ENCODE measurements at places on chromosomes 4 and X. TPM values are rescaled to one million over a fixed set of nuclear protein-coding genes. Genes with fewer than 3 reads are reported as not detected.

Gene TEX13C
- total RNA-seq = not detected

Gene APOO
- total RNA-seq = 26.2 TPM

- no peak for DNase-seq
Observed at GRCh38 chr4:6437826-6438238, 34.6 kb downstream of the PPP2R2C start.

DNA sequence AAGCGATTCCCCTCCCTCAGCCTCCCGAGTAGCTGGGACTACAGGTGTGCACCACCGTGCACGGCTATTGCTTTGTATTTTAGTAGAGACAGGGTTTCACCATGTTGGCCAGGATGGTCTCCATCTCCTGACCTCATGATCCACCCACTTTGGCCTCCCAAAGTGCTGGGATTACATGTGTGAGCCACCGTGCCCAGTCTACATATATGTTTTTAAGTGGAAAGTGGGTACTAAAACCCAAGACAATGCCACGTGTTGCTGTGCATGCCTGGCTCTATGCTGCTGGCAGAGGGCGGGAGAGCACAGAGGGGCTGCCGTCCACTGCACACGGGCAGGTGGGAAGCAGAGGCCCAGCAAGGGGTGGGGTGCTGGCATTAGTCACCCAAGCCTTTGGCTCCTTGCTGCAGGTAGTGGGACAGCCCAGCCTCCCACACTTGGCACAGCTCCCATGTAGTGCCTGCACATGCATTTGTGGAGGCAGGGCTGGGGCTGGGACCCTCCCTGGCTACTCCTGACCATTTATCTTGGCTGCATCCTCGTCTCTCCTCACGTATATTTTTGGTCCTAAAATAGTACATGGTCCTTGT lies 3.5 kb downstream of the EMD start:
- DNase-seq = no peak

DNA sequence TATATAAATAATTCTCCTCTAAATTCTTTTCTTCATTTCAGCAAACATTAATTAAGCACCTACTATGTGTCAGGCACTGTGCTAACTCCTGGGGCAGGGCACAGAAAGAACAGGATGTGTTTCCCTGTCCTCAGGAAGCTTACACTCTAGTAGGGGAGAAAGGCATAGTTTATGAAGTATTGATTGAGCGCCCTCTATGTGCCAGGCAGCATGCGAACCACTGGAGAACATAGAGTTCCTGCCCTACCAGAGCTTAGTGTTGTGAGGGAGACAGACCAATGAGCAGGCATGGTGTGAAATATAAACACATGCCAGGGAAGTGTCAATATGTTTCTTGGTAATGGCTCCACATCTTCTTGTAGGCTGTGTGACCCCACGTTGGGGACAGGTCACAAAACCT lies 3.7 kb downstream of the ADGRG4 start:
- DNase-seq = no peak

Gene TMEM31
- total RNA-seq = not detected

GRCh38 chr4:89299153-89299791 lies 8.3 kb downstream of the GPRIN3 start:
- DNase-seq = no peak

Gene SYNPO2
- 735 TPM for total RNA-seq

Gene PDGFC
- total RNA-seq = 45.2 TPM

Gene UBA6
- total RNA-seq = 38.0 TPM

Gene TRAPPC11
- total RNA-seq = 33.8 TPM

DNA sequence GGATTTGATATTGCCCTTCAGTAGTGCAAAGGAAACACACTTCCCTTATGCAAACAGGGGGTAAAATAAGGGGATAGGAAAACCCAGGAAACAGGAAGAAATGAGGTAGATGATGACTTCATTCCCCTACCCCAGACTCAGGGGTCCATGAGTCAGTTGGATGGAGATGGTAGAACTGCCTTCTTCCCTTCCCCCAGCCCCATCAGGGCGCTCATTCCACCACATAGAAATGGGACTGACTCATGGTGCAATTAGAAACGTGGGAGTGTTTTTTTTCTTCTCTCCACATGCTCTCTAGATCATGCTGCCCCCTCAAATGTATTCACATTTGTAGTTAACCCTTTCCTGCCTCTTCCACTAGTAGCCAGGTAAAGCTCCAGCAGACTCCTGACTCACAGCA lies 23.1 kb upstream of the ARMCX2 start:
- DNase-seq = no peak

GRCh38 chrX:39481621-39482020 lies 616.1 kb downstream of the BCOR start:
- DNase-seq = no peak

DNA sequence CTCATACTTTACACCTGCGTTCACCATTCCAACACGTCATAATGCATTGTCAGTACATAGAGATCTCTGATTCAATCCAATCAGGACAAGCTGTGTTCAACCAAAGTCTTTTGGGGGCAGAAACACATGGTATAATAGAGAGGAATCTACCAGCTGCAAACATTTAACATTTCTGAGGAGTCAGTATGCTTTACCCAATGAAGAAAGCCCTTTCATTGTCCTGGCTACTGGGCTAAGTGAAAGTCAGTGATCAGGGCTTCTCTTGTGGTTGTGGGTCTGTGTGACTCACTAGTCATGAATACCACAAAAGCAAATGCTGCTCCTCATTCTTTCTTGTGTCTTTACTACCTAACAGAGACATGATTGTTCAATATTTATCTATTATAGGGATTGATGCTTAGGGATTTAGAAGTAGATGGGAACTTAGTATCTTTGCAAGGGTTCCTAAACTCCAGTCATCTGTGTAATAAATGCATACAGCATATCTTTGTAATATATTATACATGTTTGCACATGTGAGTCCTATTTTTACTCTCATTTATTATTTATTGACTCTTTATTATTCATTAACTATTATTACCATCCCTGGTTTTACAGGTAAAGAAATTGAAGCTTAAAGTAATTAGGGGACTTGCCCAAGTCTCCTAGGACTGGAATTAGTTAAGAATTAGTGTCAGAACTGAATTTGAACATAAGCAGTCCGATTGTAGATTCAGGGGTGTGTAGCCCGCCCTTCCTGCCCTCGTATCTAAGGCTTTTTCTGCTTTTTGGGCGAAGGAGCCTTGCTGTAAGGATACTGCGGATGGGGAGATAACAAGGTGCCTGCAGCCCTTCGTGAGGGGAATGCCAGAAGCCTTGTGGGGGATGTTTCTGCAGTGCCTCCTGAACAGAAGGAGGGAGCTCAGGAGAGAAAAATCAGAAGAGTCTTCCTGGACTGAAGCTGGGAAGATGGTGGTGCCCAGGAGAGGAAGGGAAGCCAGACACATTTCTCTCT lies 353.1 kb upstream of the BOD1L1 start:
- no peak for DNase-seq

Gene CENPVL1
- total RNA-seq = 0.17 TPM

DNA sequence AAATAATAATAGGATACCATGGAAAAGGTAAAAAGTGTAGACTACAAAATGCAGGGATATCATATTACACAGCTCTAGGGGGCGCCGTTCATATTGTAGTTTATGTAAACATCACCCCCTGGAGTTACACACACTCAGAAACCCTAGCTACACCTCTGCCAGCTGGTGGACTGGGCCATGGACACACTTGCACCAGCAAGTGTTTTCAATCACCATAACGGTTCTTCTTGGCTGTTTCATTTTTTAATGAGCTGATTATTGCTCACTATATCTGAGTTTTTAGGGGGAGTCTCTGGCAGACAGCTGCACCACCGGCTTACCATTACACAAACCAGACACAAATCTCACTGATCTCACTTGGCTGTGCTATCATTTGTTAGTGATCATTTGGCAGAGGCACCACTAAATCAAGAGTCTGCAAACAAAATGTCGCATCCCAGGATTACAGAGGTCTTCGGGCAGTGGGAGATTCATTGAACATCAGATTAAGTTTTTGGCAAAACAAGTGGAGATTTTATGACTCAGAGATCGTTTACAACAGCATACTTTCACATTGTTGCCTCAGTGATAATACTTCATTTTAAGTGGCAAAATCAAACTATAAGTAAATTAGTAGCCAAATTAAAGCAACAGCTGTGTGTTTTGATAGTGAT lies 185.7 kb downstream of the UNC5C start:
- no peak for DNase-seq

Gene RBM46
- 1.3 TPM for total RNA-seq

DNA sequence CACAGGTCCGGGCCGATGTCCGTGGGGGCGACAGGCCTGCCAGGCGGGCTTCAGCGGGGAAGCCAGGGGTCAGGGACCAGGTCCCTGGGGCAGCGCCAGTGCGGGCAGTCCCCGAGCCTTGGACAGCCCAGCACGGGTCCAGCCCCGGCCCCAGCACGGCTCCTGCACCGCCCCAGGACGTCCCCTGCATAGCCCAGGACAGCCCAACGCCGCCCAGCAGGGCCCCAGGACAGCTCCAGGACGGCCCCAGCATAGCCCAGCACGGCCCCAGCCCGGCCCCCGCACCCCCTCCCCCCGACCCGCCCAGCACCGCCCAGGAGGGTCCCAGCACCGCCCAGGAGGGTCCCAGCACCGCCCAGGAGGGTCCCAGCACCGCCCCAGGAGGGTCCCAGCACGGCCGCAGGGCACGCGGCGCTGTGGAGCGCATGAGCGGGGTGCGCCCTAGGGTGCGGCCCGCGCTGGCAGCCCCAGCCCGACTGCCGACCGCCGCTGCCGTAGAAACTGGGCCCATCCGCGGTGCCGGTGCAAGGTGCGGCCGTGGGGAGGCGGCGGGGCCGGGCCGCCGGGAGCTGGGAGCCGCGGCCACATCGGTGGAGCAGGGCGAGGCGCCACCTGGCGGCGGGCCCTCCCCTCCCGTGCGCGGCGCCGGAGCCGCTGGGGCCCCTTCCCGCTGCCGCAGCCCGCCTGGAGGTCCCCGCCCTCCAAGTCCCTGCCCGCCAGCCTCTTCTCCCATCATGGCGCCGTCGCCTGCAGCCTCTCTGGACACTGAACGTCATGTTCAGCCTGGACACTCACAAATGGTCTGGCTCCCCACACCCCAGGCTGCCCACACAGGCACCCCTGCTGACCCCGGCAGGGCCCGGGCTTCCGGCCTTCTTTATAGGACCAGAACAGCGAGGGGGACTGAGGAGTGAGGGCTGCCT lies 106.8 kb upstream of the NKX1-1 start:
- peak; percentile 16 for DNase-seq

- DNase-seq = no peak
Observed at GRCh38 chr4:79661196-79661595, 253.2 kb upstream of the GK2 start.

GRCh38 chrX:68503836-68504636 lies 5.2 kb downstream of the YIPF6 start:
- no peak for DNase-seq

DNA sequence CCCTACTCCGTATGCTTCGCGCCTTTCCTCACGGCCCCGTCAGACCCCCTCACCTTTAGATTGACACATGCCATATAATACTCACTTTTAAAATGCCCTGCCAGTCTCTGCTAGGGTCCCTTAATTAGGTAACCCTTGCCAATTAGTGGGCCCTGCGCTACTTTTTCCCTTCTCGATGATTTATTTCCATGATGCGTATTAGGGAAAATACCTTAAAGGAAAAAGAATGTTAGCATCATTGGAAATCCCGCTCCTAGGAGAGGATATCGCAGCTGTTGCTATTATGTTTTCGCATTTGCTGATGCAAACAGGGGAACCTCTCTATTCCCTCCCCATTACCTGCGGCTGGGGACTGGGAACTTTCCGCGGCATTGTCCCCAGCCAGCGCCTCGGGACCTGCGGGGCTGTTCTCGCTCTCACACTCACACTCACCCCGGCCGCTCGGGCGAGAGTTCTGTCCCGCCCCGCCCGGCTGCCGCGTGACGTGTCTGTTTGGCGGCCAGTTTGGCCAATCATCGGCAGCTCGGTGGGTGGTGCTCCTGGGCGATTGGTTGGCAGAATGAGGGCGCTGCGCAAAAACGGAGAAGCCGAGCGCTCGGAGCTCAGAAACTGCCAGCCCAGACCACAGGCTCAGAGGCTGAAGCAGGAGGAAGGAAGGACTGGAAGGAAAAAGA lies at the start of gene PCDH10:
TSS of gene PCDH10 (plus strand) at position 605 of the 674 bp plus-strand sequence. CDS start 847 bp downstream, outside the sequence.
- peak; percentile 86 for DNase-seq
